ENCODE measurements at places on chromosomes 13 and 19.

- no peak for DNase-seq
These were observed 4.2 kb upstream of the OR7G3 start for GRCh38 chr19:9130965-9131364.

- DNase-seq = no peak
These were observed 60.9 kb downstream of the FRY start for GRCh38 chr13:32092496-32092895.

DNA sequence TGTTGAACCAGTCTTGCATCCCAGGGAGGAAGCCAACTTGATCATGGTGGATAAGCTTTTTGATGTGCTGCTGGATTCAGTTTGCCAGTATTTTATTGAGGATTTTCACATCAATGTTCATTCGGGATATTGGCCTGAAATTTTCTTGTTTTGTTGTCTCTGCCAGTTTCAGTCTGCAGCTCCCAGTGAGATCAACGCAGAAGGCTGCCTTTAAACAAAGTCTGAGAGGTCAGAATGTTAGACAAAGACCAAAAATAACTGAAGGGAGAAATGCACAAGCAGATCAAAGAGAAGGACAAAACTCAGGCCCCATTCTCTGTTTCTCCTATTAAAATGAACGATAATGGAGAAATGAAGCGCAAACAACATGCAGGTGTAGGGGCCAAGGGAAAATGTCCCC is 170.4 kb downstream of the NHLRC3 start:
- DNase-seq = no peak

GRCh38 chr13:66128692-66129269 is 1101.4 kb downstream of the PCDH9 start:
- DNase-seq = no peak

DNA sequence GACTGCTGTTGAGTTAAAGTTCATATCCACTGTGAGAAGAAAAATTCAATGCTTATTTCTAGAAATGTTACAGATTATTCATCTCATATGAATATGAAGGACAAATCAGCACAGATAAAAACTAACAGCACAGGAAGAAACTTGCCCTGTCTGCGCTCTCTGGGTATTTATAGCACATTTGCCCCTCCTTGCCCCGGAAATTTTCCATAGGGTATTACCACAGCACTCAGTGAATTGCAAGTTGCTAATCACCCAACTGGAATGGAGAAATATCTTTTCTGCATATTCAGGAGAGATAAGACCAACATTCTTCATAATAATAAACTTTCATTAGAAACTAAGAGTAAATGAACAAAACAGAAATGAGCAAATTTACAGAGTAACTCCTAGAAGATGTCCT is 318.0 kb upstream of the KLF12 start:
- no peak for DNase-seq

GRCh38 chr19:34838753-34839431 is 65.9 kb upstream of the ZNF599 start:
- DNase-seq = peak; percentile 42

GRCh38 chr19:32864318-32865007 is 5.1 kb downstream of the SLC7A9 start:
- DNase-seq = no peak

GRCh38 chr13:73171926-73172325 is 113.1 kb downstream of the KLF5 start:
- no peak for DNase-seq

DNA sequence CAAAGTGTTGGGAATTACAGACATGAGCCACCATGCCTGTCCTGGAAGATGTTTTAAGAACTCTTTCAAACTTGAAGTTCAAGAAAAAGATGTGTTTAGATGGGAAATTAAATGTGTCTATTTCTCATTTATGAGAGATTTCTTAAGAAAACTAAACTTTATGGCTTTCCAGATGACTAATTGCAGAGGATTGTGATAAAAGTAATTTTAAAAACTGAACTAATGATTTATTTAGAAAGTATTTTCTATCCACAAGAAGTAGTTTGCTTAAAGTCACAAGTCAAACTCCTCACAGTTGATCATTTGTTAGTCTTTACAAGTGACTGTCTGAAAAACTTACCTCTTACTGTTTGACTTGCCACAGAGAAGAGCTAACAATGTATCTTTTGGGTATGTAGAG is 89.6 kb upstream of the SPRY2 start:
- no peak for DNase-seq

- no peak for DNase-seq
These were observed 1.4 kb downstream of the NOVA2 start for GRCh38 chr19:45972081-45972946.

GRCh38 chr19:39031368-39032062 is 834 bp downstream of the FBXO27 start:
- DNase-seq = peak; percentile 89

GRCh38 chr13:48891586-48891985 is 84.1 kb upstream of the FNDC3A start:
- no peak for DNase-seq

DNA sequence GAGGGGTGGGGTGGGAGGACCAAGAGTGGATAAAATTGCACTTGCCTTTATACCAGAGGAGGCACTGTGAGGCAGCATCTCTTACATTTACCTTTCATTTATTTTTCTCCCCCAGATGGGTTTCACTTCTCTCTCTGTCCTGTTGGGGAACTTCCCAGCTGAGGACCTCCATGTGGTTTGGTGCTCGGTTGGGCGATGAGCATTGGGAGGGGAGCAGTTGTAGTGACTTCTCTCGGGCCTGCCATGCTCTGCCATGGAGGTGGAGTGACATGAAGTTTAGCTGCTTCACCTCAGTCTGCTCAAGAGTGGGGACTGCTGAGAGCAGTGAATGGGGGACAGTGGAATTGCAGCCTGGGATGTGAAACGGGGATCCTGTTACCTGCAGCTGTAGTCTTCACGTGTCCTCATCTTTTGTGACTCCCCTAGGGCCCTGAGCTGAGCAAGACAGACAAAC is 23.1 kb upstream of the CXCL17 start:
- no peak for DNase-seq

- DNase-seq = no peak
These were observed 13.3 kb downstream of the TMEM150B start for GRCh38 chr19:55311797-55312196.

DNA sequence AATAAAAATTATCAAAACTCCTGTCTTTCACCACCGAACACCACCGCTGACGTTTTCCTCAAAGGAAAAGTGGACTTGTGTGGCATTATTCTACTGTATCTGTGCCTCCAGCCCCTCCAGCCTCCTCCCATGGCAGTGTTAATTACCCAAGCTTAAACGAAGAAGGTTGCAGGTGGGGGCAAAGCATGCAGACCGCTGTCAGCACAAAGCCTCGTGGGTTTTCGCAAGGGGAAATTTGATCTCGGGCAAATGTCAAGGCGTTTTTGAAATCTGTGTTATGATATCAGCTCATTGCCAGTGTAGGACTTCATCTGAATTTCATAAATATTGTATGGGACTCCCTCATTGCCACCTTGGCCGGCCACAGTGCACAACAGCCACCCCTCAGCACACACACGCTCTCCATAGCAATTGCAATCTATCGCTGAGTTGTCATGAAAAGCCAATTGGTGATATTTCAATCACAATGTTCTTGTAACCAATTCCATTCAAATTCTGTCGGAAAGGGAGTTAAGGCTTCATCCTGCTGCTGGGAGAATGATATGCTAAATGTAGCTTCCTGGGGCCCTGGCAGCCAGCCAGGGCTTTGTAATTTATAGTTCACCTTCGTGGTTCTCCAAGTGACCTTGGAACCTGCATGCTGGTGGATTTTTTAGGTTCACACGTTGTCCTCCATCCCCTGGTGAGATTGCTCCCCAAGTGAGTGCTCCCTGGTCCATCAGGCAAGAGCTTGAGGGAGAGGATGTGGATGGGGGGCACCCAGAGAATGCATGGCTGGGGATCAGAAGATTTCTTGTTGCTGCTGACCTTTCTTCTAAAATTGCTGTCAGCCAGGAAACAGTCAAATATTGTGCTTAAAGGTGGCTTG is 16.6 kb downstream of the CHST8 start:
- DNase-seq = no peak

GRCh38 chr13:102667911-102668310 is 26.9 kb downstream of the METTL21C start:
- no peak for DNase-seq

- DNase-seq = no peak
These were observed 34.2 kb downstream of the GNG7 start for GRCh38 chr19:2668175-2668763.

DNA sequence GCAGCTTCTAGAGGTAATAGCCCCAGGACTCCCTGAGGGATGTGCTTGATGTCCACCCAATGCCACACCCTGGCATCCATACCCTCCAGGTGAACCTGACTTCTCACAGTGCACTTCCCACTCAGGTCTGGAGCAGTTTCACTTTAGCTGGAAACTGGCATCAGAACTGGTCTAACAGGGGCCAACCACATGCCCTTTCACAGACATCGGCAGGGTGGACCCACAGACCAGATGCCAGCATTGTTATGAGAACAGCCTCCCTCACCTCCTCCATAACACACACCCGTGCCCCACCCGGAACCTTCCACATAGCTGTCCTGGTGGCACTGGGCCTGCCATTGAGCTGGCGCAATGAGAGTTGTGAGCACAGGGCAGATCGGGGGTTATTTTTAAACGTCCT is 77.4 kb upstream of the GPR12 start:
- no peak for DNase-seq

GRCh38 chr13:49693191-49693733 is 2.0 kb upstream of the EBPL start:
- no peak for DNase-seq
